ENCODE measurements at places on chromosomes 7 and 10.

DNA sequence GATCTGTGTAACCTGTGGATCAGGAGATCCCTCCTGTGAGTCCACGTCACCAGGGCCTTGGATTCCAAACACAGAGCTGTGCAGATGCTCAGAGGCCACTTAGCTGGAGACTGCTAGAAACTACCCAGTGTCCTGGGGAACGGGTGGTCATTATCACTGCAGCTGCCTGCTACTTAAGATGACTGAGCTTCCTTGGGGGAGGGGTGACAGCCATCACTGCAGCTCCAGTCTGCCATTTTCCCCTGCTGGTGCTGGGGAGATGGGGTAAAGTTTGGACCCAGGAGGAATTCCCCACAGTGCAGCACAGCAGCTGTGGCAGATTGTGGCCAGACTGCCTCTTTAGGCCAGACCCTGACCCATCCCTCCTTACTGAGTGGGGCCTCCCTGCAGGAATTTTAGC lies 78.8 kb upstream of the VOPP1 start:
- DNase-seq: no peak

GRCh38 chr10:88831709-88832108 lies 19.9 kb downstream of the ANKRD22 start:
- DNase-seq: no peak

- DNase-seq: no peak
Measured at GRCh38 chr10:111158595-111158994, 81.8 kb downstream of the ADRA2A start.

DNA sequence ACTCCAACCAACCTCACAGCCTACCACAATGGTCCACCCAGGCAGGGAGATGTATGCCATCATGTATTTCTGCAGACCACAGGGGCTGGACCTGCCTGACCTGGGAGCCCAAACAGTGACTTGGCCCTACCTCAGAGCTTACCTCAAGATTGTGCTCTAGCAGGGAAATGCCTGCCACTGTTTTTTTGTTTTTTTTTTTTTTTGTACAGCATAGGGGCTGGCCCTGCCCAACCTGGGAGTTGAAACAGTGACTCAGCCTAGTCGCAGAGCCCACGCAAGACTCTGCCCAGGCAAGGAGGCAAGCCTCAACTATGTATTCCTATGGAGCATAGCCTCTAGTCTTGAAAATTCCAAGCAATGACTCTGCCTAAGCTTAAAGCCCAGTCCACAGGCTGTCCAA lies 39.3 kb upstream of the CDK6 start:
- no peak for DNase-seq

- no peak for DNase-seq
Measured at GRCh38 chr7:110854166-110854565, 236.8 kb upstream of the LRRN3 start.

GRCh38 chr10:130559547-130559880 lies 423.3 kb downstream of the GLRX3 start:
- DNase-seq: no peak

DNA sequence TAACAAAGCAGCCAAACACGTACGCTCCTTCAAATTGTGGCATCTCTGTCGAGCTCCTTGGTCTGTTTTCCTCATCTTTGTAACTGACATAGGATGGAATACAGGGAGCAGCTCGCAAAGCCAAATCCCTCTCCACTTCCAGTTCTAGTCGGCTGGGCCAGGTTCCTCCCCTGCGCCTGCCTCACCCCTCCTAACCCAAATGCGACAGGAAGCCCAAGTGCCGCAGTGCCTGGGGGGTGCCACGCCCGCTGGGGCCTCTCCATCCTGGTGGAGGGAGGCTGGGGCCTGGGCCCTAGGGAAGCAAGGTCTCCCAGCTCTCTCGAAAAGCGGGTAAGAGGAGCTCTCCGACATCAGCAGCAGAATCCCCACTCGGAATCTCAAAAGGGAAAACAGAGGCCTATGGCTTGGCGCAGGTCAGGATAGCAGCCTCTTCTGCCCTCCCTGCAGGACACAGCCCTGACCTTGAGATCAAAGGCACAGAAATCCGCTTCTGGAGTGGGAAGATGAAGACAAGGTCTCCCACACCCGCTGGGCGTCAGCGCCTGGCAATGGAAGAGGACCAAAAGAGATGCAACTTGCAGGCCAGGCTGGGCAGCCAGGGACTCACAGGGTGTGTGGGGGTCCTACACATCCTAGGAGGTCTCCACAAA lies 165.8 kb downstream of the NRF1 start:
- DNase-seq: no peak

DNA sequence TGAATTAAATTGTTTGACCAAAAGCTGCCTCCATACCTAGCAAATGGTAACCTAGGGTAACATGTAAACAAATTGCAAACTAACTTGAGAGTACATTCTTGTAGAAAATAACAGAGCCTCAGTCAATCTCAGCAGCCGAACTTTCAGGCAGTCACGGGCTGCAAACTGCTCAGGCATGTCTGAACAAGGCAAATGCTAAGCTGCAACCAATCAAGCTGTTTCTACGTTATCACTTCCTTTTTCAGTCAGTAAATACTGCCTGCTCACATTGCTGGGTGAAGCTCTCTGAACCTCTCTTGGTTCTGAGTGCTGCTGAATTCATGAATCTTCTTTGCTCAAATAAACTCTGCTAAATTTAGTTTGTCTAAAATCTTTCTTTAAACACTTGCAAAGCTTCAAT lies 1212.4 kb downstream of the SORCS1 start:
- peak; percentile 43 for DNase-seq

GRCh38 chr7:6630007-6630849 lies 6.9 kb upstream of the ZNF316 start:
- DNase-seq: no peak

DNA sequence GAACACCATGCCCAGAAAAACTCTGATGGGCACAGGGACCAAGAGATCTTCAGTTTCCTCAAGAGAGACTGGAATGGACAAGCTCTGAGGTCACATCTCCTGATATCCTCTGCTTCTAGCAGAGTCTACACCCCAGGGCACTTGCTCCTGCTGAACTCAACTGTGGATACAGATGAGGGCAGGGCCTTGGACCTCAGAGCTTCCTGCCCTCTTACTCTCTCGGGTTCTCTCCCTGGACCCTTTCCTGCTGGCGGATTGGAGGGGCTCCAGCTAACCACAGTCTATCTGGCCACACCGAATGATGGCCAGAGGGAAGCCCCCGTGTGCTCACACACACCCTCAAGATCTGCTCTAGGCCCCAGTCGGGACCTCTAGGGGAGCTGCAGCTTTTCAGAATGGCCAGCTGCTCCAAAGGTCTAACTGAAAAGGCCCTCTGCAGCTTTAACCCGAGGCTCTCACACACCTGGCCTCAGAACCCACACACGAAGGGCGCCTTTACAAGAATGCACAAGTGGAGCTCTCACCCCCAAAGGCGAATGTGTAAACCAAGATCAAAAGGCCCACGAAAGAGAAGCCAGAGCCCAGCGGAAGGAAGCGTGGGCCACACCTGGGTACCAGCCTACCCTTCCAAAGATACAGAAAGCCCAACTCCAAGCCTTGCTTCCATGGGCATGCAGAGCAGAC lies 65.5 kb downstream of the FAM53B start:
- DNase-seq: no peak

DNA sequence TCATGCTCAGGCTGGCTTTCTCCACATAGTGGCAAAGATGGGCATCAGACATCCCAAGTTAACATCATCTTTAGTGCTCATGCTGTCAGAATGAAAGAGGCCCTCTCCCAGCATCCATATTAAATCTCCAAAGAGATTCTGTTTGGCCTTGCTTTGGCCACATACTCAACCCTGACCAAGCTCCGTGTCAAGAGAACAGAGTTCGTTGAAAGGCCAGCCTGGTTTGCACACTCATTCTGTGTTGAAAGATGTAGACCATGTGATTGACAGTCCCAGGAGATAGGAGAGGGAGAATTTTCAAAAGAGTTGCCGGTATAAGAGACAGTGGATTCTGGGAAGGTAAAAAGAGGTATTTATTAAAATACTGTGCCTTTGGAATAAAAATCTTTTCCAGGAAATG lies 19.7 kb downstream of the MET start:
- no peak for DNase-seq

DNA sequence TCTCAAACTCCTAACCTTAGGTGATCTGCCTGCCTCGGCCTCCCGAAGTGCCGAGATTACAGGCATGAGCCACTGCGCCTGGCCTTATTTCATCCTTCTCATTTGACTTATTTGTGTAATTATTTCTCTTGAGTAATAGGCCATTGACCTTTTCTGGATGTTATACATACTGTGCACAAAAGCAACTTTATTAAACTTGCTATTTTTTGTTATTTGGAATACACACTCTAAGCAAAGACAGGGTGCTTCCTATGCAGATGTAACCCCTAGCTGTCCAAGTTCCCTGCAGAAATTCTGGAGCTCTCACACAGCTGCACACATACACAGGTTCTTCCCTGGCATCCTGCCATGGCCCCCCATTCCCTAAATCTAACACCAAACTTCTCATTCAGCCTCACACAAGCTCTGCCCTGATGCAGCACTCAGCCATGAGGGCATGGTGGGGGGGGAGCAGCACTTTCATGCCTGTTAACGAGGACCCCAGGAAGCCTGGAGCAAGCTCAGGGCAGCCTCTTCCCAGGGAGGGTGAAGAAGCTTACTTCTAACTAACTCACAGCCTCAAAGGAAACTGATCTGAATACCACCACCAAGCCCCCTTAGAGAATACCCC lies 33.2 kb downstream of the SH3PXD2A start:
- no peak for DNase-seq

DNA sequence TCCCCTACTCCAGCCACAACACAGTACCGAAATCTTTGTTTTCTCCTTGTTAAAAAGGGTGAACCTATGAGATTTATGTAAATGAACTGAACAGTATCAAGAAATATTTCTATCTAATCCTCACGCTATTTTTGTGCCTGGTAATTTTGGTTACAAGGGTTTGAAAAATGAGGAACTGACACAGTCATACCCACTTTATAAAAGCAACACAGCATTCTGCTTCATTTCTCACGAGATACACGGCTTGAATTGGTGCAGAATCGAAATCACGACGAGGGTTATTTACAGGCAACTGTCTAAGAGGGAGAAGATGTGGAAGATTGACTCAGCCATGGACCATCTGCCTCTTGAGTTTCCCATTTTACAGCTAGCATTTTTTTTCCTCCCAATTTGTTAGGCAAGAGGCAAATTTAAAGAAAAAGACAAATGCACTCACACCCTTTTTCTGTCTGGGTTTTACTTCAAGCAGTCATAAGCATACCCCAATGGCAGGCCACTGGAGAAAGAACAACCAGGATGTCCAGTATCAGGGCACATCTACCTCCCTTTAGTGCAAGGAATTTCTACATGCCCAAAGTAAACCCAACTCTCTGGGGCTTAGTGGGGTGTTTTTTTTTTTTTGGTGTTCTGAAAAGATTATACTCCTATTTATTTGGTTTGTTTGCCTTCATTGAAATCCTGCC lies 108.1 kb downstream of the ITGB8 start:
- DNase-seq: no peak

DNA sequence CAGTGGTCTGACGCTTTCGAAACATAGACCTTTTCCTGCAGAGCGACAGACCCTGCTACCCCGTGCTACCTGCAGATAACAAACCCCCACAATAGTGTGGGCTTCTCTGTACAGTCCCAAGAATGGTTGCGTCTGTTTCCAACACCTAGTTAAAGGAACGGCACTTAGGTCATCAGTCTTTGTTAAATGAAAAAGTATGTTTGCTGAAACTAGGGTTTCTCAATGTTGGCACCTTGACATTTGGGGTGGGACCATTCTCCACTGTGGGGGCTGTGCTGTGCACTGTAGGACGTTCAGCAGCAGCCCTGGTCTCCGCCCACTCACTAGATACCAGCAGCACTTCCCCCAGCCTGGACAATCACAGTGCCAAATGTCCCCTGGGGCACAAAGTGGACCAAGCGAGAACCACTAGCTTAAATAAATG lies 13.7 kb downstream of the TECTB start:
- DNase-seq: no peak

GRCh38 chr7:82312646-82313045 lies 130.9 kb downstream of the CACNA2D1 start:
- no peak for DNase-seq

- DNase-seq: no peak
Measured at GRCh38 chr10:124535731-124536495, 74.3 kb downstream of the LHPP start.

DNA sequence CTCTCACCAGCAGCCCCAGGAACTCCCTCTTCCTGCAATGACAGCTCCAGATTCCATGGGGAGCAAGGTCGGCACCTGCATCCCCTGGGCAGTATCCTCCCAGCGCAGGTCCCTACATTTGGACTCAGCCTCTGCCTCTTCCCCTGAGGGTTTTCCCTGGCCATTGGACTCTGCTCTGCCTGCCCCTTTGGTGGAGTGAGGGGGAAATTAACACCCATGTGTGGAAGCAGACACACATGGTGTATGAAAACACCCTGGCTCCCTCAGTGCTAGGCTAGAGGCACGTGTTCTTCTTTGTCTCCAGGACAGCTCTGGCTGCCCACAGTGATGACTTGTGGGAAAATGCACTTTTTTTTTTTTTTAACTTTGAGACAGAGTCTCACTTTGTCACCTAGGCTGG lies 8.4 kb downstream of the PRF1 start:
- no peak for DNase-seq

GRCh38 chr7:129496653-129497052 lies 5.7 kb upstream of the SMKR1 start:
- DNase-seq: no peak

GRCh38 chr7:43309706-43310022 lies 197.2 kb downstream of the HECW1 start:
- no peak for DNase-seq

GRCh38 chr10:130042381-130042780 lies 68.2 kb downstream of the C10orf143 start:
- DNase-seq: no peak

DNA sequence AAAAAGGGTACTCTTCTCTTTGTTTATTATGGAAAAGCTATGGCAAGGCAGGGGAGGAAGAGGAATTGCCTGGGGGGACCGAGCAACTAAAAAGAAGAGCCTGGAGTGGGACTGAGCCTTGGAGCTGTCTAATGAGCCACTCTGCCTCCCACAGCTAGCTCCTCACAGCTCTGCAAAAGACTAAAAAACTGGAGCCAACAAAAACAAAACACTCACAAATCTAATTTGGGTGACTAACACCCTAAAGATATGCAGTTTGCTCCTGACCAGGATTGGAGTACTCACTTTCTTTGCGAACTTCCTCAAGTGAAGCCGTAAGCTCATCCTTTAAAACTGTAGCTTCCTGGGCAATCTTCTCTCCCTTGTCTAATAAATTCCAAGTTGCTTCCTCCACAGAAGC lies 89.4 kb downstream of the CTNNA3 start:
- DNase-seq: peak; percentile 95

GRCh38 chr7:71408271-71408670 lies 276.3 kb downstream of the GALNT17 start:
- no peak for DNase-seq

- no peak for DNase-seq
Measured at GRCh38 chr10:661597-662222, 27.8 kb downstream of the DIP2C start.

- no peak for DNase-seq
Measured at GRCh38 chr10:87058171-87058570, 36.5 kb downstream of the GLUD1 start.
